ENCODE measurements at places on chromosomes 4 and X.

DNA sequence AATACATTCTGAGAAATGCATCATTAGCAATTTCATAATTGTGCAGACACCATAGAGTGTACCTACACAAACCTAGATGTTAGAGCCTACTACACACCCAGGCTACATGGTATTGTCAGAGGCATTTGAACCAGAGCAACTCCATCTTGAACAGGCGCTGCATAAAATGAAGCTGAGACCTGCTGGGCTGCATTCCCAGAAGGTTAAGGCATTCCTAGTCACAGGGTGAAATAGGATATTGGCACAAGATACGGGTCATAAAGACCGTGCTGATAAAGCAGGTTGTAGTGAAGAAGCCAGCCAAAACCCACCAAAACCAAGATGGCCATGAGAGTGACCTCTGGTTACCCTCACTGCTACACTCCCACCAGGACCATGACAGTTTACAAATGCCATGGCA is 116.4 kb downstream of the LARP7 start:
- DNase-seq = no peak

GRCh38 chr4:145181091-145181501 is 707 bp upstream of the OTUD4 start:
- no peak for DNase-seq

GRCh38 chr4:85147481-85148076 is 181.1 kb upstream of the WDFY3 start:
- DNase-seq = peak; percentile 65

DNA sequence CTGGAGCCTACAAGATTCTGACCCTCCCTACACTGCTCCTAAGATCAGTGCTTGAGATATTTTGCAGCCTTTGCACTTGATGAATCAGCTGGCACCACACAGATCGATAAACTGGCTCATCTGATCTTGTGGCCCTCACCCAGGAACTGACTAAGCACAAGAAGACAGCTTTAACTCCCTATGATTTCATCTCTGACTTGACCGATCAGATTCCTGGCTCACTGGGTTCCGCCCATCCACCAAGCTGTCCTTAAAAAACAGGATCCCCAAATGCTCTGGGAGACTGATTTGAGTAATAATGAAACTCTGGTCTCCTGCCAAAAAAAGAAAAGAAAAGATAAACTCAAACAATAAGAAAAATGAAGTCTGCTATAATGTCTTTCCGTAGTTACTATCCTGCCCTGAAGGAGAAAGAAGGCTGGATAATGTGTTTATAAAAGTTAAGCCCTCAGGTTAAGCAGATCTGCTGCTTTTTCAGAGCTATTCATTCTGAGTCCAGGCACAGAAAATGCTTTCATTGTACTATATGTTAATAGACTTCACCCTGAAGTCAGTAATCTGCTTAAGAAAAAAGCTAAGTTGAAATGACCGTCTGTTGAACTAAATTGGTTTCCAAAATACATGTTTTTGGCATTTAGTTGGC is 795.2 kb downstream of the TRIML1 start:
- no peak for DNase-seq

- DNase-seq = no peak
These were observed 146.4 kb downstream of the CPEB2 start for GRCh38 chr4:15148691-15149090.

DNA sequence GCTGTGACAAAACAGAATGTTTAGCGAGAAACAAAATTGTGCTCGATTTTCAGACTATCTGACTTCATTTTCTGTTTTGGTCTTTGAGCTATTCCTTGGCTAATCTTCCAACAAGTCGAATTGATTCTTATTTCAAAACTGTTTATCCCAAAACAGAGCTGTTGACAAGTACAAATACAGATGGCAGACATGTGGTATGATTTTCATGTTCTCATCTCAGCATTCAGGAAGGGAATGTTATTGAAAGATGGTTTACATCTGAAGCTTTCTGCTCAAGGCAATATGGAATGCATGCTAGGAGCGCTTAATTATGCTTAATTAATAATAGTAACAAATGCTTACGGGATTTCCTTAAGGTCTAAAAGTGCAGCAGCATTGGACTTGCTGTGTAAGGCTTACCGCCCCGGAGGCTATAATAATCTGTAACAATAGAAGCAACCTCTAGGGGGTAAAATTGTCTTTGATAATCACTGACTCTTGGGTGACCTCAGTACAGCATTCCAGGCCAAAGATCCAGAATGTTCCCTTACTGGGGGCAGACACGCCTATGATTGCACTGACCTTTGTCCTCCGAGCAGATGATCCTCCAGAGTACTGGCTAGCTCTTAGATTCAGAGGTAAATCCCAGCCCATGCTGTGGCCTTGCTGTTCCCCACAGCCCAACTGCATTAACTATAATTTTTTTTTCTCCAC is 16.4 kb downstream of the LSM6 start:
- no peak for DNase-seq

GRCh38 chr4:141669501-141669900 is 33.1 kb downstream of the IL15 start:
- no peak for DNase-seq

- DNase-seq = no peak
These were observed 399.6 kb upstream of the RPS6KA3 start for GRCh38 chrX:20666331-20666730.

DNA sequence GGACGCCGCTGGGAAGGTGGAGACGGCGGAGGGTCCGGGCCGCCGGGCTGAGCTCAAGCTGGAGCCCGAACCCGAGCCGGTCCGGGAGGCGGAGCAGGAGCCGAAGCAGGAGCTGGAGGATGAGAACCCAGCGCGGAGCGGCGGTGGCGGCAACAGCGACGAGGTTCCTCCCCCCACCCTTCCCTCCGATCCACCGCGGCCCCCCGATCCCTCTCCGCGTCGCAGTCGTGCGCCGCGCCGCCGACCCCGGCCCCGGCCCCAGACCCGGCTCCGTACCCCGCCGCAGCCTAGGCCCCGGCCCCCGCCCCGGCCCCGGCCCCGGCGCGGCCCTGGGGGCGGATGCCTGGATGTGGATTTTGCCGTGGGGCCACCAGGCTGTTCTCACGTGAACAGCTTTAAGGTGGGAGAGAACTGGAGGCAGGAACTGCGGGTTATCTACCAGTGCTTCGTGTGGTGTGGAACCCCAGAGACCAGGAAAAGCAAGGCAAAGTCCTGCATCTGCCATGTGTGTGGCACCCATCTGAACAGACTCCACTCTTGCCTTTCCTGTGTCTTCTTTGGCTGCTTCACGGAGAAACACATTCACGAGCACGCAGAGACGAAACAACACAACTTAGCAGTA is 483 bp downstream of the USP27X start:
- DNase-seq = no peak

GRCh38 chrX:71181558-71181909 is 36.9 kb downstream of the NLGN3 start:
- peak; percentile 4 for DNase-seq

DNA sequence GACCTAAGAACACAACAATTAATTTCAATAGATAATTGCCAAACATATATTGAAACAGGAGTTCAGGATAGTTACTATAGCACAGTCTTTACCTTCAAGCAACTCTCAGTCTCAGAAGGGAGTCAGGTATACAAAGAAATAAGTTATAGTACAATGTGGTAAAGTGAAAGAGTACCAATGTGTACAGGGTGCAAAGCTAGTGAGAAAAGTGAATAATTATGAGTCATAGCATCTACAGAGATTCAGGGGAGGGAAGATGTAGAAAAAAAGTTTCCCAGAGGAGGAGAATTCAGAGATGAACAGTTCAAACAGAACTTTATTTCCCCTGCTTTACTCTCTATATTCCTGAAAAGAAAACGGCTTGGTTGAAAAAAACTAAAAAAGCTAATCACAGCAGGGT is 22.7 kb upstream of the DKK2 start:
- DNase-seq = no peak

- DNase-seq = no peak
These were observed 26.3 kb downstream of the AFF1 start for GRCh38 chr4:86961116-86961515.

DNA sequence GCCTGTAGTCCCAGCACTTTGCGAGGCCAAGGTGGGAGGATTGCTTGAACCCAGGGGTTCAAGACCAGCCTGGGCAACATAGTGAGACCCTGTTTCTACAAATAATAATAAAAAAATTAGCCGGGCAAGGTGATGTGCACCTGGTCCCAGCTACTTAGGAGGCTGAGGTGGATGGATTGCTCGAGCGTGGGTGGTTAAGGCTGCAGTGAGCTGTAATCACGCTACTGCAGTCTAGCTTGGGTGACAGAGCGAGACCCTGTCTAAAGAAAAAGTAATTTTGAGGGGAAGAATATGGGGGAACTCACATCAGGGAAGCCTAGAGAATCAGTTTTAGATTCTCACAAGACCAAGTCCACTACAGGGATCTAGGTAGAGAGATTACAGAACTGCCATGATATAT is 28.9 kb upstream of the LCORL start:
- no peak for DNase-seq

- DNase-seq = no peak
These were observed 45.0 kb downstream of the ASMT start for GRCh38 chrX:1659664-1660461.

- DNase-seq = no peak
These were observed 15.8 kb downstream of the USP11 start for GRCh38 chrX:47248576-47248975.

DNA sequence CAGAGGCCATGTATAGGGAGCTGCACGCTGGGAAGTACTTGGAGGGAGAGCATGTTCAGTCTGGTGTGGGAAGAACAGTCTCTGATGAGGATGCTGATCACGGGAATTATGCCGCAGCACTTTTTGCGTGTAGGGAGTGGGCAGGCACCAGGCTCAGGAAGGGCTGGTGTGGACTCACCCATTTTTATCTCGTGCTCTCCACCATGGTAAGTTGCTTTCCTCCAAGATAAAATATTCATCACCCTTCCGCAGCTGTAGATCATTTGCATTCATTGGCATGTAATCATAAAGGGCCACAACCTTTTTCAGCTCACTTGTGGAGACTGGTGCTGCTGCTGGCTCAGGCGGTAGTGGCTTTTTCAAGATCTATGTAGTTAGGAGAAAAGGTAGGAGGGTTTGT is 11.8 kb upstream of the TIMM8A start:
- no peak for DNase-seq

DNA sequence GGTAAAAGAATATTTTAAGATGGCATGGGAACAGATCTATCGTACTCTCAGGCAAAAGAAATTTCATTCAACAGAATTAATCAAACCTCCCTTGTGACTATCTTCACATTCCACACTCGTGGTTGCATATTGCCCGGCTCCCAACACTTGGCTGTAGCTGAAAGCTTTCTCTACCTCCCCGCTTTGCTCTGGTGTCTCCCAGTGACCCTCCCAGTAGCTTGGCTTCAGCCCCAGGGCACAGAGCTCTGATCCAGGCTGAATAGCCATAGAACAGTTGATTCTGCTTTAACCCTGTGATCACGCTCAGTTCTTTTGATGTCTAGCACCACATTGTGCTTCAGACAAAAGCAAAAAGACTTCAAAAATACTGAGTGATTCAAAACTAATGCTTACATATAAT is 24.6 kb downstream of the SLC7A11 start:
- DNase-seq = no peak

GRCh38 chr4:109733728-109734127 is 3.9 kb upstream of the PLA2G12A start:
- DNase-seq = no peak

- peak; percentile 59 for DNase-seq
These were observed 155.7 kb downstream of the CHIC2 start for GRCh38 chr4:53908661-53909078.

GRCh38 chr4:145795521-145795920 is 115.6 kb downstream of the C4orf51 start:
- no peak for DNase-seq

All from heart right ventricle (tissue), 16 donors.